CD4-positive, CD25-positive, alpha-beta regulatory T cell (primary cell): ENCODE measurements at places on chromosomes 6 and 20.

GRCh38 chr20:48788486-48789072, 39.2 kb downstream of the PREX1 start:
- no peak for DNase-seq

GRCh38 chr6:119791736-119792135, 442.2 kb upstream of the MAN1A1 start:
- no peak for DNase-seq

GRCh38 chr6:170416303-170416702, 109.7 kb downstream of the FAM120B start:
- no peak for DNase-seq

DNA sequence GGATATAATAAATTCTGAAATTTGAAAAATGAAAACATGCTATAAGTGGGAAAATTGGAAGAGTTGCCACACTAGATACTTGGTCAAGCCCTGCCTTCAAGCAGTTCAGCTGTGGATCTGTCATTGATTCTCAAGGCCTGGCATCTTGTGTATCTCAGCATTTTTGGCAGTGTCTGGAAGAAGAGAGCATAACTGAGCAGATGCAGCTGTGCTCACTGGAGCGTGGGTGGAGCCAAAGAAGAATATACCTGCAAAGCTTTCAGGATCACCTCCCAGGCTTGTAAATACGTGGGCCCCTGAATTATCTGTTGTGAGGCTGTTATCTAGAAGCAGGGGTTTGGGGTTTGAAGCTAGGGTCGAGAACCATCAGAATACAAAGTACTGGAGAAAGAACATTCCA, 31.3 kb upstream of the CHD6 start:
- no peak for DNase-seq

DNA sequence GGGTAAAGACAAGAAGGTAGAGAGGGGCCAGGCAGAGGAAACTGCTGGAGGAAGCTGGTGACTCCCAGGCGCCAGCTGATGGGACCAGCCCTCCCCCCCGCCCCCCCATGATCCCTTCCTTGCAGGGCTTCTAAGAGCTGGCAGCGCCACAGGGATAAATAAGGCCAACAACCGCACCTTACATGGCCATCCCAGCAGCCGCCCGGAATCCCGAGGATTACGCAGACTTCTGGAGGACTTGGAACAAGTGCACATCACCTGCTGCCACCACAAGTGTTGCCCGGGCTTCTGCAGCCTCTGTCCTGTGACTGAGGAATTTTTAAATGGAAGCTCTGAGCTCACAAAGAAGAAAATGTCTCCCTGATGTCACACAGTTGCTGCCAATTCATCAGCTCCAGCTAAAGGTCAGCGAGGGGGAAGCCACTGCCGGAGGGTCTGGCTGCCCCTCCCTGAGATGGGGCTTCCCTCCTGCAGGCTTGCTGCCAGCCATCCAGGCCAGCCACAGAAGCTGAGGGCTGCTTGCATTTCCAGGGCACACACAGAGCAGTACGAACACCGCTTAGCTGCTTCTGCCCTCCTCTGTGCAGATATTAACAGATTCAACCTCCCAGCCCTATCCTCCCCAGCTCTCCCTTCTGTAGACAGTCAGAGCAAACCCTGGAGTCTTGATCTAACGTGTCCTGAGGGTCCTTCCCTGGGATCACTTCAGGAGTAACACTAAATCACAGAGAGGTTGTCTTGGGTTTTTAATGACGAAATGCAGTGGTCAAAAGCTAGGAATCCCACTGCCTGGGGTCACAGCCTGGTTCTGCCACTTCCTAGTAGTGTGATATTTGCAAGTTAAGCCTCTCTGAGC, 38.6 kb upstream of the PIM1 start:
- DNase-seq, result no peak

- DNase-seq, result no peak
Measured at GRCh38 chr6:8108031-8108660, 5.8 kb upstream of the EEF1E1 start.

DNA sequence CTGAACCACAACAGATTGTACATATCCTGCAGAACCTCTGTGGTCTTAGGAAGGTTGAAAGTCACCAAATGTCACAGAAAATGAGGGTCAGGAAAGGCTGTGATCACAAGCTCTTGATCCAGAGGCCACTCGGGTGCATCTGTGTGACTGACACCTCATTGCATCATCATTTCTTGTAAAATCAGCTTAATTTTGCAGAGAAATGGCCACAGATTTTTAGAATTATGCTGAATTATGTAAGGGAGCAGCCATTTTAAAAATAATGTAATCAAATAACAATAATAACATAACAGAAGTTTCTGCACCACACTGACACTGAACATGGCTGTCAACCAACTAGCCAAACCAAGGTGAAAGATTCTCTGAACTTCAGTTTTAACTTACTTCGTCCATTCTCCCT, 32.5 kb upstream of the PRND start:
- no peak for DNase-seq

DNA sequence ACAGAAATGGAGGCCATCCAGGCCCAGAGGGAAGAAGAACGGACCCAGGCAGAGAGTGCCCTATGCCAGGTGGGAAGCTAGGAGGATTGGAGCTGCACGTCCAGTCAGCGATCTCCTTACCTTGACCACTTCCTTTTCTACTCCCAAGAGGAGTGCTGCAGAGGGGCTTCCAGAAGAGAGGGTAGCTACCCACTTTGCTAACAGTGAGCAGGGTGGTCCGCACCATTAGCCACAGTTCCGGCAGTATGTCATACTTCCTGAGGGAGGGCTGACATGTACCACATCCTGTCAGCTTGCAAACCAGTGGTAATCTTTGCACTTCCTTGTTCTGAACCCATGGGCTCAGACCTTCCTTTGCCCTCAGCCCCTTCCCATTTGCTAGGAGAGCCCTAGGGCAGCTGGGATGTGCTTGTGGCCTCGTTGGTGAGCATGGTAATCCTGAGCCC, 35.4 kb downstream of the CEP250 start:
- DNase-seq, result peak; percentile 47

- DNase-seq, result no peak
Measured at GRCh38 chr6:43471399-43471798, 6.0 kb upstream of the TJAP1 start.

- no peak for DNase-seq
Measured at GRCh38 chr6:79810185-79810705, 137.1 kb downstream of the ELOVL4 start.

DNA sequence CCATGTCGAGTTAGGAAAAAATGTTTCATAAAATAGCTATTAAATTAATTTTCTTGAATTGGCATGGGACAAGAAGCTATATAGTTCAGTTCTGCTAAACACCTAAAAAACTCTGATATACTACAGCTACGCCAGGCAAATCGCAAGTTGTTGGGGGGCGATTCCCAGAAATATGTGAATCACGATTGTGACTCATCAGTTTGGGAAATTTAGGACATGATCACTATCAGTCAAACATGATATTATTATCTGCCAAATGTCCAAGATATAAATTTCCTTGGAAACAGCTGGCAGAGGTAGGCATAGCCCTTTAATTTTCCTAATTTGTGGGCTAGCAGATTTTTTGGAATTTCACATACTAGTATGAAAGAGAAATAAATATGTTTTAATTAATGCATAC, 123.6 kb downstream of the ATXN1 start:
- DNase-seq, result no peak

DNA sequence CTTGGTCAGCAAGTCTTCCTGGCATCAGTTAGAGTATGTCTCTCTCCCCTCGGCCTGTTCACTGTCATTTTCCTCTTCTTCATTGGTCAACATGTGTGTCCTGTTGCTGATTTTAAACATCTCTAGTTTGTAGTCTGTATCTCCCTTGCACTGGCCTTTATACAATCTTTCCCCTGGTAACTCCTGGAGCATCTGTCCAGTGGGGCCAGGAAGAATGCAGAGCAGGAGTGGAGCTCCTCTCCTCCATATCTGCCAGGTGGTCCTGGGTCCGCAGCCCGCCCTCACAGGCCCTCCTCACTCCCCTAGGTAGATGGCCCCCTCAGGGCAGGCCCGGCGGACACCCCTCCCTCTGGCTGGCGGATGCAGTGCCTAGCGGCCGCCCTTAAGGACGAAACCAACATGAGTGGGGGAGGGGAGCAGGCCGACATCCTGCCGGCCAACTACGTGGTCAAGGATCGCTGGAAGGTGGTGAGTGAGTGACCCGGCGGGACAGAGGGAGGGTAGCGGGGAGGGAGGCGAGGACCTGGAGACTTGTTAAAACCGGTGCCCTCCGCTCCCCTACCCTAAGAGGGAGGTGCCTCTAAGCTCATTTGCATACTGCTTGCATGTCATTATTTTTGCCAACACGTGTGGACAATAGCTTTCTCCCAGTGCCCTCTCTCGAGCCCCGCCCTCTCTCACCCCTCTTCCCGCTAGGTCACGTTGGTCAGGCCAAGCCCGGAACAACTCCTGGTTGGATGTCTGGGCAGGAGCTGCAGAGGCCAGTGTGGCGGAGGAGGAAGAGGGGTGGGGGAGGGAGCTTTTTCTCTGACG, 3.2 kb downstream of the TTBK1 start:
- no peak for DNase-seq

GRCh38 chr6:148779142-148779562, 32.3 kb downstream of the UST start:
- no peak for DNase-seq

- no peak for DNase-seq
Measured at GRCh38 chr6:8047541-8048292, 16.5 kb downstream of the BLOC1S5 start.

GRCh38 chr6:38552121-38552520, 87.6 kb downstream of the BTBD9 start:
- no peak for DNase-seq

- no peak for DNase-seq
Measured at GRCh38 chr20:4469910-4470309, 251.8 kb upstream of the PRND start.

DNA sequence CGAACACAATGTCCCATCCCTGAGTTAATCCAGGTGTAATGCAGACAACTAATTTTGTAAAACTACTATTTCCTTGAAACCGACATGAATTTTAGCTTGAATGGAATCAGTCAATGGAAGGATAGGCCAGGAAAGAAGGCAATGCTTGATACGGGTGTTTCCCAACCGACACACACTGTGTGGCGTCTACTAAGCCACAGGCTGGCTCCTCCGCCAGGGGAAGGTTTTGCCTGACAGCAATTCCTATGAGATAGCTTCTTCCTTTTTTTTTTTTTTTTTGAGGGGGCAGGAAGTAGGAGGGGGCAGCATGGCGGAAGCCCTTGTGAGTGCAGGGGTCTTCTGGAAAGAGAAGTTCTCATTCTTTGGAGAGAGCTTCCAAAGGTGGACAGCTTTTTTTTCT, 12.0 kb upstream of the LAMA4 start:
- no peak for DNase-seq

DNA sequence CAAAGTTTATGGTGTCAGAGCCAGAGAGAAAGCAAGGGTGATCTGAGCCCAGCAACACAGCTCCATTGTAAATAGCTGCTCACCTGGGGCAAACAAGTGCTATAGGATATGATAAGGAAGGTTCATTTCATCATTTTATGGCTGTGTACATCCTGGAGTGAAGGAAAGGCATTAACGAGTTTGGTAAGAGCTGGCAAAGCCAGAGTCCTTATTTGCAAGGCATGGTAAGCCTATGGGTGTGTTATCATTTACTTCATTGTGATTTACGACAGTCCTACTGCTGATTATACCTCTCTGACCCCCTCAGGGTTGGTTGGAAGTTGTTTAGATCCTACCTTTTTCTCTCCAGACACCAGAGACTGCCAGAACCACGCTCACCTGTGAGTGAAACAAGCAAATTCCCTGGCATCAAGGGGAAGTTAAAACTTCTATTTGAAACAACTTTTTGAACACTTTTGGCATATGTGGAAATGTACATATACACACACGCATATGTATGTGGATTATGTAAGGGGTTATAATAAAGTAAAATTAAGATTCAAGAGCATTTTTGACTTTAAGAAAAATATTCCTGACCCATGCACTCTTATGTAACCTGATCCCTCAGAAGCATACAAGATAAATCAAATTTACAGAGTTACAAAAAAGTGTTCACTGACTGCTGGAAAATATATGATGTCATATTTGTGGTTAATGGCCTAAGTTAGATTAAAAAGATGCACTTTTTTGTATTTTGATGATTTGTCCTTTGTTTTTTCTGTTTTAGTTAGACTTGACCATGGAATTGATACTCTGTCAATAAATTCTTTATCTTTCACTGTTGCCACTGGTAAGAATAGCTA, 40.4 kb upstream of the EDN1 start:
- no peak for DNase-seq

DNA sequence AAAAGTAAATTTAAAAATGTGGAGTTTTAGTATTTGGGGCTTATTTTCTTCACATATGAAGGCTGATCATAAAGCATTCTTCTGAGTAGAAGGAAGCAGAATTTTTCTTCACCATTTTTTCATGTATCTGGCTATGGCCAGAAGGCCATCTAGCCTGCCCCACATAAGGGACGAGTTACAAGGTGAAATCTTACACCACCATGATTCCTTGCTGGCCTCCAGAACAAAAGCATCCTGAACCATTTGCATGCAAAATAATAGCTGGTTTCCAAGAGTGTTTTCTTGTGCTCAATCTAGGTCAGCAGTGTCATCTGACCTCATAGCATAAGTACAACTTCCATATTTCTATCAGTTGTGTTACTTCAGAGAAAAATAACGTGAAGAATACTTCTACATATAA, 93.1 kb downstream of the BMP5 start:
- no peak for DNase-seq

- no peak for DNase-seq
Measured at GRCh38 chr6:111579816-111580215, 25.9 kb downstream of the TRAF3IP2 start.

DNA sequence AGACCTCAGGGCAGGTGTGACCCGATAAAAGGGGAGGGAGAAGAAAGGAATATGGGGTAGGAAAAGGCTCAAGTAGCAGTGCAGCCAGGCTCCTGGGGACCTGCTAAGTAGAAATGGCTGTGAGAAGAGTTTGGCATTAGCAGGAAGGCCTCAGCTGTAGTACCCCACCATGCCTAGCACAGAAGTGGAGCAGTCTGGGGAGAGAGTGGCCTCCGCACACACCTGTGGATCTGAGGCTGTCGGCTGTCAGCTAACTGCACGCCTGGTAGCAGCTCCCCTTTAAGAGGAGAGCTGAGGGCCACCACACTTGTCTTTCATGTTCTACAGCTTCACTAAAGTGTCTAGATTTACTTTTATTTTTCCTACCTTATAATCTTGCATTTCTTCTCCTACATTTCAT, 24.6 kb downstream of the PDE7B start:
- no peak for DNase-seq

- no peak for DNase-seq
Measured at GRCh38 chr6:42970871-42971612, 7.9 kb downstream of the PEX6 start.

DNA sequence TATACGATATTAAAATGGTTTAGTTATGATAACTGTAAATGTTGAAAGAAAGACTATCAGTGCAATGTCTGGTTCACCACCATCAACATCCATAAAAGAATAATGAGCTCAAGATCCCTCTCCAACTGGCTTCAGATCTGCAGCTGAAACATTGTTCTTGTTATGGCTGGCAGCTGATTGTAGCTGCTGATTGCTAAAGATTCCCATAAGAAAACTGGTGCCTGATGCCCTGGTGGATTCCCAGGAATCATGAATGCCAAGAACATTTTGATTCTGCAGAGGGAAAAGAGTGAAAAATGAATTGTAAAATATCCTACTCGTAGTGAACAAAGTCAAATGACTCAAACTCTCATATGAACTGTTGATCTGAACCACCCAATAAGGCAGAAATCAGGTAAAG, 1160.2 kb downstream of the EPHA7 start:
- no peak for DNase-seq
